Gastrocnemius medialis (tissue), 4 donors: ENCODE measurements at places on chromosomes 12 and 14. TPM values are rescaled to one million over a fixed set of nuclear protein-coding genes. Genes with fewer than 3 reads are reported as not detected.

Gene TCTN2
- 5.0 TPM for total RNA-seq

Gene INSM2
- not detected for total RNA-seq

Gene STYK1
- 0.12 TPM for total RNA-seq

DNA sequence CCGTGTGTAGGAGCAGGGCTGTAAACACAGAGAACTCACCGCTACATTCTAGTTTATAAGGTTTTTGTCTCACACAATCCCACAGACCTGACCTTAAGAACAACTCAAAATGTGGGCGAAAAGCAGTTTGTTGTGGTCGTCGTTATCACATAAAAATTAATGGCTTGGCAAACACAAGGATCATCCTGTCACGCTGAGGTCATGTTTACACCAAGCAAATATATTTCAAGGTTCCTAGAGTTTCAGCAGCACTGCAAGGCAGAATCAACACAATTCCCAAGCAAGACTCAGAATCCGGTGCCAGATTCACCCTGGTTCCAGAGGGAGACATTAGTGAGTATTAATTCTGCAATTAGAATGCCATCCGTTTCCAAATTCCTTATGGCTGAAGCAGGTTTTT, 30.1 kb upstream of the MAP1LC3B2 start:
- DNase-seq = no peak
- peaks cover 20% of the 10 kb centered on the region for H3K4me1 ChIP-seq
- no peaks in the 10 kb centered on the region for H3K36me3 ChIP-seq
- no peak overlapping the region for H3K4me3 ChIP-seq

GRCh38 chr12:31590642-31591379, at the start of gene DENND5B:
Gene DENND5B, minus strand, starts transcription at chr12:31591136. Its CDS starts 304 bp downstream, at chr12:31590832.
- H3K4me1 ChIP-seq = peaks cover 27% of the 10 kb centered on the region
- no peaks in the 10 kb centered on the region for H3K36me3 ChIP-seq
